Activated CD8-positive, alpha-beta T cell treated with anti-CD3 and anti-CD28 coated beads for 36 hours (primary cell): ENCODE measurements at places on chromosomes 4 and X. TPM values are rescaled to one million over a fixed set of nuclear protein-coding genes. Genes with fewer than 3 reads are reported as not detected.

GSX2 gene
- total RNA-seq, result not detected

ADH1A gene
- total RNA-seq, result not detected

POU4F2 gene
- total RNA-seq, result not detected

MGARP gene
- 0.22 TPM for total RNA-seq

ACE2 gene
- not detected for total RNA-seq

PRKX gene
- 54.4 TPM for total RNA-seq

IL15 gene
- total RNA-seq, result 2.3 TPM

GRCh38 chr4:931194-931959 is 739 bp downstream of the GAK start:
- H3K4me3 ChIP-seq, result peak overlapping the region; percentile 91
- DNase-seq, result peak; percentile 38
- H3K36me3 ChIP-seq, result no peaks in the 10 kb centered on the region
- no peaks in the 10 kb centered on the region for H3K27me3 ChIP-seq

DNA sequence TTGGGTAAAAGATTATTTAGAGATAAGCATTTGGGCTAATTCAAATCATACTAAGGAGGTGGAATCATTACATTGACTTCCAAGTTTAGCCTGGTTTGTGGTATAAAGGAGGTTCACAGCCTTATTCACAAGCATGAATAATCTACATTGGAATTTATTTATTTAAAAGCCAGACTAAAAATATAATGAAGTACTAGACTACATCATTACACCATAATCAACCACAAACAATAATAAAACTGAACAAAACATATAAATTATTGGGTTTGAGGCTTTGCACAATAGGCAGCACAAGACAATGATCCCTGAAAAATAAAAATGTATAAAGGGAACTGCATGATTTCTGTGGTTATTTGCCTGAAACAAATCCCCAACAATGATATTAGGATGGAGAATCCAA is 314.0 kb downstream of the GBA3 start:
- DNase-seq, result no peak
- no peak overlapping the region for H3K4me3 ChIP-seq
- no peaks in the 10 kb centered on the region for H3K4me1 ChIP-seq
- H3K36me3 ChIP-seq, result no peaks in the 10 kb centered on the region

DNA sequence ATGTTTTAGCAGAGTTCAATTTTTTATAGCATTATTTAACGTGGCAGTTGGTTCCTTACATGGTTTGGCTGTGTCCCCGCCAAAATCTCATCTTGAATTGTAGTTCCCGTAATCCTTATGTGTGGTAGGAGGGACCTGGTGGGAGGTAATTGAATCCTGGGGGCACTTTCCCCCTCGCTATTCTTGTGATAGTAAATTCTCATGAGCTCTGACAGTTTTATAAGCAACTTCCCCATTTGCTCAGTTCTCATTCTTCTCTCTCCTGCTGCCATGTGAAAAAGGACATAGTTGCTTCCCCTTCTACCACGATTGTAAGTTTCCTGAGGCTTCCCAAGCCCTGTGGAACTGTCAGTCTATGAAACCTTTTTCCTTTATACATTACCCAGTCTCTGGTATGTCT is 329.5 kb downstream of the GRIA2 start:
- no peak overlapping the region for H3K27ac ChIP-seq
- H3K27me3 ChIP-seq, result no peaks in the 10 kb centered on the region
- H3K4me3 ChIP-seq, result no peak overlapping the region
- H3K36me3 ChIP-seq, result no peaks in the 10 kb centered on the region
- no peaks in the 10 kb centered on the region for H3K4me1 ChIP-seq
- DNase-seq, result no peak

DNA sequence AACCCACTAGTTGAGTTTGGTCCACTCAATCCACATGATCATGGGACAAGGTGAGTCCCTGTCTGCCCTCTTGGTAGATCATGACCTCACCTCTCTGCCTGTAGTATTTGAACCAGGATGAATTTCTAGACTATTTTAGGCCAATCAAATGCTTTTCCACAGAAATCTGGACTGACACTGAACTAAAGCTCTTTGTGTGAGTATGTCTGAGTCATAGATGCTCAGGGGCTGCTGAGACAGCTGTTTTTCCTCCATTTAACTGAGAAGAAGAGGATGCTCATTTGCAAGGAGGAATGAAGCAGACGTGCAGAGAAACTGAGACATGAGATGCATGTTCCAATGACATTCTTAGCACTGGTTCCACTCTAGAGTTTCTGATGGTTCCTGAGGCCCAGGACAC is 77.3 kb upstream of the TMEM47 start:
- H3K4me1 ChIP-seq, result no peaks in the 10 kb centered on the region
- H3K27me3 ChIP-seq, result no peaks in the 10 kb centered on the region
- no peak for DNase-seq

GRCh38 chr4:160611181-160611580 is 1508.3 kb downstream of the RAPGEF2 start:
- no peak overlapping the region for H3K27ac ChIP-seq
- DNase-seq, result no peak
- no peaks in the 10 kb centered on the region for H3K4me1 ChIP-seq

GRCh38 chr4:89753601-89754066 is 83.3 kb downstream of the SNCA start:
- DNase-seq, result no peak
- H3K4me1 ChIP-seq, result no peaks in the 10 kb centered on the region
- H3K27ac ChIP-seq, result no peak overlapping the region
- H3K4me3 ChIP-seq, result no peak overlapping the region
- no peaks in the 10 kb centered on the region for H3K36me3 ChIP-seq
- H3K27me3 ChIP-seq, result peaks cover 4% of the 10 kb centered on the region

- H3K36me3 ChIP-seq, result no peaks in the 10 kb centered on the region
- no peak overlapping the region for H3K27ac ChIP-seq
- DNase-seq, result no peak
- peaks cover 16% of the 10 kb centered on the region for H3K4me1 ChIP-seq
These were observed 16.0 kb upstream of the C4orf36 start for GRCh38 chr4:86908251-86908657.

DNA sequence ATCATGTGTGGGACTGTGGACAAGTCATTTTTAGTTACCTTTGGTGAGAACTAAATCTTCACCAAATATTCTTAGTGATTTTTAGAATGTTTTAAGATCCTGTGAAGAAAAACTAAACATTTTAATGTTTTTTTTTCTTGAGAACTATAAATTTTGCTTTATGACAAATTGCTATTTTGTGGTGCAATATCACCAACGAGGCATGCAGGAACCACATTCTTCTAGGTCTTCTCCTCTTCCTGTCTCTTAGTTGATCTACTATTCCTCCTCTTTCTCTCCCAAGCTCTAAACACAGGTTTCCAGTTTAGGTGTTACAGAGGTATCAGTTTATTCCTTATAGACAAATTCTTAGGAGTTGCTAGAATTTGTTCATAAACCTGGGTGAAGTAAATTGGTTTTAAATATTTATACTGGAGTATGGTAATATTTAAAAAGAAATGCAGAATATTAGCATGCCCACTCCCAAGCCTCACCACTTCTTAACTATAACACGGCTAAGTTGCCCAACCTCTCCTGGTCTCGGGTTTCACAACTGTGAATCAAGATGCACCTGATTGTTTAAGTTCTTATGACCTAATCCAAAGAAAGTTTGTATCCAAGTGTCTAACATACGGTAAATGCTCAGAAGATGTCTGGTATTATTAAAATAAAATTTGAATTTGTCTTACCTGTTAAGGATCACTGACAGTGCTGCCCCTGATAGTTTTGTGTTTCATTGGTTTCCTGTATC is 56.5 kb upstream of the CLNK start:
- no peak for DNase-seq
- H3K36me3 ChIP-seq, result no peaks in the 10 kb centered on the region
- no peak overlapping the region for H3K27ac ChIP-seq
- peaks cover 5% of the 10 kb centered on the region for H3K4me1 ChIP-seq

DNA sequence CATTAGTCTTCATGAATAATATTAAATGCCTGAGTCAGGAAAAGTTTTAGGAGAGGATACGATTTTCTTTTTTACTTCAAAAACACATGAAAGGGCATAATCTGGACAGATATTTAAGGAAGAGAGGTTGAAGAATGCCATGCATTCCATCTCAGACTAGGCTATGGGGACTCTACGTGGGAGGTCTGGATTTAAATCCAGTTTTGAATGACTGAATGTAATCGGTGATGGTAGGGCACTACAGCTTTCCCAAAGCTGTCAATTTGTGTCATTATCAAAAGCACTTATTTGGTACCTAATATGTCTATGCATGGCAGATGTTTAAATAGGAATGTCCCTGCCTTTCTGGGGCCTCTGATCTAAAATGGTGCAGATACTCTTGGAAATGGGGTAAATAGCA is 59.3 kb upstream of the RPL34 start:
- H3K27ac ChIP-seq, result no peak overlapping the region
- no peaks in the 10 kb centered on the region for H3K36me3 ChIP-seq
- H3K4me3 ChIP-seq, result no peak overlapping the region
- H3K27me3 ChIP-seq, result no peaks in the 10 kb centered on the region
- H3K4me1 ChIP-seq, result peaks cover 5% of the 10 kb centered on the region

GRCh38 chr4:137664046-137664387 is 131.7 kb upstream of the PCDH18 start:
- no peak overlapping the region for H3K4me3 ChIP-seq
- H3K4me1 ChIP-seq, result no peaks in the 10 kb centered on the region
- no peaks in the 10 kb centered on the region for H3K36me3 ChIP-seq

DNA sequence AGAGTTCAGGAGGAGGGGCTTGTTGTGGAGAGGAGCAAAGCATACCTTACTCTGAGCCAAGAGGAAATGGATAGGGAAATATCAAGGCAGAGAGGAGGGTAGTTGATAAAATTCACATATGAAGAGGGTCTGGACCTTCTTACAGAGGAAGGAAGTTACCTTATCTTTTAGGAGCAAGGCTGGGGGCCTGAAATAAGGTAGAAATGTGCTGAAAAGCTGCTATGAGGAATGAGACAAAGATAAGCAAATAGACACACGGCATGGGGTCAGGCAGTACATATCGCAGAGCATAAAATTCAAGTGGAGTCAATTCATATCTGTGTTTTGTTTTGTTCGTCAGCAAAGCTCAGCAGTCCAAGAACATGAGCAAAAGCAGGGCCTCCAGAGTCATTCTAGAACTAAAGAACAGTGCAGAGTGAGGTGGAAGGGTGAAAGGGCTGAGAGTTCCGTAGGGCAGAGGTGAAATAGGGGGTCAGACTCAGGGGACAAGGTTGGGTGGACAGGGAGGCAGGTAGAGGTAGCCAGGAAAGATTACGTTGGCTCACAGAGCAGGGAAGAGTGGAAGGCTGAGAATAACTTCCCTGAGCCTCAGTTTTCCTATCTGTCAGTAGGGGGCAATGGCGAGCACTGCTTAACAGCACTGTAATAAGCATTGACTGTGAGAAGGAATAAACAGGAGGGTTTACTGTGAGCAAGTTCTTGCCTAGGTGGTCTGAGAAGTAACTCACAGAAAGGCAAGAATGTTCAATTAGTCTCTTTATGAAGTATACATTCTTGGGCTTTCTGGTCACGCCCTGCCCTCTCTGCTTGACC is 9.2 kb downstream of the VSIG4 start:
- peak; percentile 53 for DNase-seq
- no peak overlapping the region for H3K27ac ChIP-seq
- no peaks in the 10 kb centered on the region for H3K27me3 ChIP-seq
- H3K4me3 ChIP-seq, result no peak overlapping the region

GRCh38 chr4:7679406-7680040 is 244.8 kb upstream of the PSAPL1 start:
- H3K36me3 ChIP-seq, result no peaks in the 10 kb centered on the region
- H3K4me1 ChIP-seq, result no peaks in the 10 kb centered on the region
- no peaks in the 10 kb centered on the region for H3K27me3 ChIP-seq

- peaks cover 26% of the 10 kb centered on the region for H3K27me3 ChIP-seq
- no peak overlapping the region for H3K4me3 ChIP-seq
- DNase-seq, result no peak
- peaks cover 5% of the 10 kb centered on the region for H3K4me1 ChIP-seq
These were observed 793 bp downstream of the GRIA3 start for GRCh38 chrX:123184866-123185276.

- H3K4me1 ChIP-seq, result peaks cover 39% of the 10 kb centered on the region
- peaks cover 48% of the 10 kb centered on the region for H3K36me3 ChIP-seq
- H3K27ac ChIP-seq, result peak overlapping the region; percentile 75
- DNase-seq, result no peak
- no peaks in the 10 kb centered on the region for H3K27me3 ChIP-seq
These were observed 2.9 kb downstream of the TMEM129 start for GRCh38 chr4:1718095-1718850.

- H3K4me1 ChIP-seq, result no peaks in the 10 kb centered on the region
- no peak for DNase-seq
- no peak overlapping the region for H3K4me3 ChIP-seq
- H3K27ac ChIP-seq, result no peak overlapping the region
- H3K36me3 ChIP-seq, result no peaks in the 10 kb centered on the region
- H3K27me3 ChIP-seq, result no peaks in the 10 kb centered on the region
These were observed 83.9 kb downstream of the VEGFC start for GRCh38 chr4:176708771-176709311.

DNA sequence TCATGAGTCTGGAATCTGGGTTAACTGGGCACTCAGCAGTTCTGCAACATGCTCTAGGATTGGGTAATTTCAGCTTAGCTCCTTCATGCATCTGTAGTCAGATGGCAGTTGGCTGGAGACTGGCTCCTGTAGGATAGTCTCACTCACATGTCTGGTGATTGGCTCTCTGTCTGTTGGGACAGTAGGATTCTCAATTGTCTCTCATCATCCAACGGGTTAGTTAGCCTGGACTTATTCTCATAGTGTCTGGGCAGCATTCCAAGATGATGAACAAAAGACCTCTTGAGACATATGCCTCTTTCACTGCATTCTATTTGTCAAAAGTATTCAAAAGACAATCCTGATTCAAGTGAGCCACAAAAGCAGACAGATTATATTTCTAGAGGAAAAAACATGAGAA is 795.6 kb upstream of the GALNTL6 start:
- H3K4me1 ChIP-seq, result no peaks in the 10 kb centered on the region
- no peaks in the 10 kb centered on the region for H3K27me3 ChIP-seq
- no peak overlapping the region for H3K4me3 ChIP-seq
- no peaks in the 10 kb centered on the region for H3K36me3 ChIP-seq
- no peak for DNase-seq

DNA sequence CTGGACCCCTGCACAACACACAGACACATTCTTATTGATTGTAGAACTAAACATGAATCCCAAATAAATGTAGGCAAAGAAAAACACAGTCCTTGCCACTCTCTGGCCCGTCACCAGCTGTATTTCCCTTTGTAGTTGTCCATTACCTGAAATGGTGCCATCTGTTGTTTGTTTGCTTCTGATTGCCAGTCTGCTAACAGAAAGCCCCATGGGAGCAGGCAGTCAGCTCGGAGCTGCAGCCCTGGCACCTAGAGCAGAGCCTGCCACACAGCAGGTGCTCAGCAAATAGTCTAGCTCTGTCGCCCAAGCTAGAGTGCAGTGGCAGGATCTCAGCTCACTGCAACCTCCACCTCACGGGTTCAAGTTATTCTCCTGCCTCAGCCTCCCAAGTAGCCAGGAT is 28.9 kb downstream of the CPLX1 start:
- H3K4me3 ChIP-seq, result no peak overlapping the region
- no peaks in the 10 kb centered on the region for H3K36me3 ChIP-seq
- peaks cover 32% of the 10 kb centered on the region for H3K4me1 ChIP-seq
- no peak for DNase-seq
- H3K27me3 ChIP-seq, result peaks cover 24% of the 10 kb centered on the region

GRCh38 chr4:17854036-17854435 is 43.3 kb downstream of the NCAPG start:
- H3K4me1 ChIP-seq, result no peaks in the 10 kb centered on the region
- H3K4me3 ChIP-seq, result no peak overlapping the region
- DNase-seq, result no peak
